Motor neuron (in vitro differentiated cells): ENCODE measurements at places on chromosomes 12 and 14. TPM values are rescaled to one million over a fixed set of nuclear protein-coding genes. Genes with fewer than 3 reads are reported as not detected.
A peak's percentile ranks its signal among the peaks of the same experiment; 100 is the strongest.

CHGA gene
- total RNA-seq, result 1.2 and 1.5 TPM in 2 replicates

TCL1B gene
- 0.56 TPM in 1 of 2 replicates, not detected in the other for total RNA-seq

ADCY4 gene
- 0.71 and 0.88 TPM in 2 replicates for total RNA-seq

PMEL gene
- 3.9 and 4.3 TPM in 2 replicates for total RNA-seq

DNA sequence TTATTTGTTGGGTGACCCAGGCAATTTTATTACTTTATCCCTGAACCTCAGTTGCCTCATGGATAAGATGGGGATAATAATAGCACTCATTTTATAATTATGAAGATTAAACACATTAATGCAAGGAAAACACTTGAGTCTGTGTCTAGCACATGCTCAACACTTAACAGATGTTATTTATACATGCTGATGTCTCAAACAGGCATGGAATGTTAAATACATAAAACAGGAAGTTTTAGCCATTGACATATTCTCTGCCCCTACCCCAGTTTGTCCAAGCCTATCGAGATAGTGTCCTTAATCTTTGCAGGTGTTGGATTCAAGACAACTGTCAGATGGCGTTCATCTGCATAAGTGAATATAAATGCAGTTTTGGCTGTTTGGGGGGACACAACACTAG, 109.8 kb downstream of the SCAF11 start:
- no peak for ATAC-seq

DNA sequence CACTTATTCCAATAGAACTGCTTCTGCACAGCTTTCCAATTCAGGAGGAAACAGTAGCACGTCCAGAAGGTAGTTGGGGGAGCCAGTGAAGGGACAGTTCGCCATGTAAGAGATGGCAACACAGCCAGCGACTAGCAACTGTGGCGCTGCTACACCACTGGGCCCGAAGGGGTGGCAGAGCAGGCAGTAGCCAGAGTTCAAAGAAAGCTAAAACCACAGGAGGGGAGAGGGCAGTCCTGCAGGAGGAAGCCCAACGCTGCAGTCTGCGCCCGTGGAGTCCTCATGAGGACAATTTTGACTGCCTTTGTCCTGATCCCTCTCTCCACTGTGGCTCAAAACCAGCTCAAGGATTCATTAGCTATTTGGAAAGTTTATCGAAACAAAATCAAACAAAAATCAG, 591.2 kb downstream of the VRK1 start:
- no peak for ATAC-seq

DNA sequence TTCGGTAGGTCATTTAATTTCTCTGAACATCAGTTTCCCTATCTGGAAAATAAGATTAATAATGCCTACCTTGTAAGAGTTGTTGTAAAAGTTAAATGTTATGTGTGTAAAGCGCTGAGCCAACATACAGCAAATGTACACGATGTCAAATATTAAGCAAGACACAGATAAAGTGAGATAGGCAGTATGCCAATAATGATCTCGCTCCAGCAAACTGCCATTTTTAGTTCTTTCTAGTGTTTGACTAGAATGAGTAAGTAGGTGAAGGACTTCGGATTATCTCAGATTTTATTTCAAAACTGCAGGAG, 840 bp downstream of the DHRS7 start:
- no peak for ATAC-seq

DNA sequence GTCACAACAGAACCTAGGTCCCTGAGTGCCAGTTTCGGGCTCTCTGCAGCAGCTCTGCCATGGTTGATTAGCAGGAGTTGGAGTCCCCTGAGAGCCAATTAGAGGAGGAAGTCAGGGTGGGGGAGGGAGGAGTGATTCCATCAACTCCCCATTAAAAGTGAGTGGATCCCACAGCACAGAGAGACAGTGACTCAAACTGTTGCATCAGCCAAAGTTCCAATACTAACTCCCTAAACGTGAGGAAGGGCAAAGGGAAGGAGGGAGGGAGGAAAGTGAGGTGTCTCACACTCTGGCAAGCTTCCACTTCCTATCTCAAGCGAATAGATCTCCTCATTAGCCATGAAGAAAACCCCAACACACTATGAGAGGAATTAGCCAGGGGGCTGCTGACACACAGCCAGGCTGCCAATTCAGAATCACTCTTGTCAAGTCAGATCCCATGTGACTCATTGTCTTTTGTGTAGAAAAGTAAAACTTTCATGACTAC, 23.6 kb downstream of the OR11H4 start:
- ATAC-seq, result no peak

DNA sequence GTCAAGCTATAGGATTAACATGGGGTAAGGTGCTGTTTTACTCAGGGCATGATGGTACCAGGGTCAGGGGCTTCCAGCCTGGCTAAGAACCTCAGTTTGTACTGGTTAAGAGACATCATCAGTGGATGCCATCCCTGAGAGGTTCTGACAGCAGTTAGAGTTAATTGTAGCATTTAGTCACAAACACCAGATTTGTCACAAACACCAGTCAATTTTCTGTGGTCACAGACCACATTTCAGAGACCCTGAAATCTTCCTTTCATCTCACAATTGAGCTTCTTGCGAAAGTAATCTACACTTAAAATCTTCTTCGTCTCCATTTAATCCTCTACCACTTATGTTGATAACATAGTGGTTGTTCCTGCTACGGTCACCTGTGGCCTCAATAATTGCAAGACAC, 143.0 kb upstream of the EGLN3 start:
- ATAC-seq, result no peak

- ATAC-seq, result no peak
These were observed 4.9 kb downstream of the B4GALNT3 start for GRCh38 chr12:464484-465267.

DNA sequence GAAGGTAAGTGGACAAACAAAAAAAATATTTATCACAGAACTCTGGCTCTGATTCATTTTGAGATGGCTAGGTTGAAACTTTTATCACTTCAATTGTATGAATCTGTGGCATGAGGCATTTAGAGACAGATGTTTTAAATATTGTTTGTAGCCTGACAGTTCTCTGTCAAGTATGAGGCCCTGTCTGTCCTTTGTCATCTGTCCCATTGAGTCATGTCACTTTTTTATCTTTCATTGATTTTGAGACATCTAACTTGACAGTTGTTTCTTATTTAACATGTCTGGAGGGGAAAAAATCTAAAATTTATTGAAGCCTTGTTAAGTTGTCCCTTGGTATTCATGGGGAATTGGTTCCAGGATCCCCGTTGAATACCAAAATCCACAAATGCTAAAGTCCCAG, 829.5 kb downstream of the FSCB start:
- ATAC-seq, result no peak

DNA sequence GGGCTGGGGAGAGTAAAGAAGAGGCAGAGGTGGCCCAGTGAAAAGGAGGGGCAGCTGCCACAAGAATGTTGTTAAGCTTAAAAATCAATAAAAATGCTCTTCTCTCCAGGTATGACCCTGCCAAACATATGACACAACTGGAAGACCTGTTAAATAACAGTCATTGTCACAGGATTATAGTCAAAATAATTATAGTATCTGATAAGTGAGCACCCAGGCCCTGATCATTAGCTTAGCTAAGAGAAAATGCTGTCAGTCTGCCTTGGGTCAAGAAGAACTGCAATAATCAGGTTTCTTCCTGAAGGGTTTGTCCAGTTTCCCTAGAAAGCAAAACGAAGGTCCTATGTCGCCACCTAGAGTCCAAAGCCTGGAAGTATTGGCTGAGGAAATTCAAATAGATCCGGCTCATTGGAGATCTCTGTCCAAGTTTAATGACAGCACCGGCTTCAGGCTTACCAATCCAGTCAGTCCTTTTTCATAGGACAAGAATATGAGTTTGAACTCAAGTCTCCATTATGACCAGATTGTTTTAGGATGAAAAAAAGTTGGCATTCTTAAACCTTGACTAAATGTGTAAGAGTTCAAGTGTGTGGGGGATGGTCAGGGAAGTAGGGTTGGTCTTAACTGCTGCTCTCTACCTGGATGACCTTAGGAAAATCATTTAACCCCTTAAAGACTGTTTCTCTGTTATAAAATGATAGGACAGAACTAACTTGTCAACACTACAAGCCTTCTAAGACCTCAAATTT, 22.5 kb upstream of the NKX2-8 start:
- ATAC-seq, result peak; percentile 70

DNA sequence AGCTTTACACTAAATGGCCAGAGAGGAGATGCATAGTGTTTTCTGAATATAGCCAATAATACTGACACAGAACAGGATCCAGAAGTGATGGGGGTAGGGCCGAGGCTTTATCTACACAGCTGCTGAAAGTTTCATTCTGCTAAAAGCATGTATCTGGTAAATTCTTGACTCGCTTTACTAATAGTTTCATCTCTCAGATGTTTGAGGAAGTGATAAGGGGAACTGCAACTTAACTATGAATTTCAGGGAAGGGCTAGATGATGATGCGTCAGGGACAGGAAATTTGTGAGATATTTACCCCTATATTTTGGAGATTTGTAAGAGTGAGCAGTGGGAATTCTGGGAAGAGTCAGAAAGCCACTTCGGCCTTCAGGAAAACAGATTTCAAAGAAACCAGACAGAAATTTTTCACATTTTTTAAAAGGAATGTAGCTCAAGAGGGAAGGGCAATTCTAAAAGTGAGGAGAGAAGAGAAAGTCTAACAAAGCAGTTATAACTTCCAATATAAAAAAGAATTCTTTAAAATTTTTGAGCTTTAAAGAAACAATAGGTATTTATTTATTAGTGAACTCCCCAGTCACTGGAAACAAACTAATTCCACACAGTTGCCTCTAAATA, 243.1 kb downstream of the BCAT1 start:
- ATAC-seq, result no peak
